ENCODE measurements at places on chromosomes 6 and 20. TPM values are rescaled to one million over a fixed set of nuclear protein-coding genes. Genes with fewer than 3 reads are reported as not detected.

Gene CGA
- total RNA-seq = not detected

GRCh38 chr20:60695226-60696000, 556.6 kb upstream of the CDH4 start:
- H3K27me3 ChIP-seq = no peaks in the 10 kb centered on the region
- DNase-seq = no peak
- H3K27ac ChIP-seq = no peak overlapping the region
- no peak overlapping the region for H3K4me3 ChIP-seq
- no peaks in the 10 kb centered on the region for H3K36me3 ChIP-seq

Gene SNPH
- total RNA-seq = 6.2 TPM

DNA sequence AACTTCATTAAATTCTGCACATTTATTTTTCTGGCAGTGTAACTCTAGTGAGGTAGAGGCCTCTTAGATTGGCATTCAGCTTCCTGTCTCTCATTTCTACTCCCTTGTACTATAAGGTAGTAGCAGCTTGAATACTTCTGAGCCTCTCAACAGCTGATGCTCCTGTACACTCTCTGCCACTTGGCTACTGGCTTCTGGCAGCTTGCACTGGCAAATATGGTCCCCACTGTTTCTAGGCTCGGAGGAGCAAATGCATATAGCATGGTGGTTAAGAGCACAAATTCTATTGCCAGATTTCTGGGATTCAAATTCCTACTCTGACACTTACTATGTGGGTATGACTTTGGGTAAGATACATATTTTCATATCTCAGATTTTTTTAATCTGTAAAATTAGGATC, 292.8 kb upstream of the ADGRB3 start:
- DNase-seq = no peak
- H3K27ac ChIP-seq = no peak overlapping the region
- no peak overlapping the region for H3K4me3 ChIP-seq

DNA sequence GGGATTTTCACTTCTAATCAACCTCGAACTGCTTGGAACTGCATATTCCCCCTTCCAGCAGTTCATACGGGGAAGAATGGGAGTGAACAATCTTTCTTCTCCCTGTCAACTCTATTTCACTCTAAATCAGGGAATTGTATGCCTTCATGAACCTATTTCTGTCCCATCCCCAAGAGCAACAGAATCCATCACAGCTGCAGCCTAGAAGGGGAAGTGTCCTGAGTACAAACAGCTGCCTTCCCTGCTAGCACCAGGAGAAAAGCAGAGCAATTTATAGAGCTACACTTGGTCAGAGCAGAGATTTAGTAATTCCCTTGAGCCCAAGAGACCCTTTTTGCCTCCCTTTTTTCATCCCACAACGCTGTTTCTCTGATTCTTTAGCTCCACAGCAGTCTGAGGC, 208.4 kb downstream of the ADGRG6 start:
- no peaks in the 10 kb centered on the region for H3K36me3 ChIP-seq
- H3K4me3 ChIP-seq = no peak overlapping the region
- no peaks in the 10 kb centered on the region for H3K4me1 ChIP-seq
- no peaks in the 10 kb centered on the region for H3K27me3 ChIP-seq
- no peak overlapping the region for H3K27ac ChIP-seq
- DNase-seq = no peak

- no peak for DNase-seq
- H3K36me3 ChIP-seq = no peaks in the 10 kb centered on the region
- H3K4me1 ChIP-seq = no peaks in the 10 kb centered on the region
- H3K27me3 ChIP-seq = no peaks in the 10 kb centered on the region
These were observed 3.4 kb upstream of the SLC22A23 start for GRCh38 chr6:3460253-3460652.

GRCh38 chr20:18728165-18728869, 85.3 kb upstream of the SCP2D1 start:
- H3K4me1 ChIP-seq = no peaks in the 10 kb centered on the region
- DNase-seq = no peak
- H3K36me3 ChIP-seq = no peaks in the 10 kb centered on the region
- H3K27ac ChIP-seq = no peak overlapping the region
- no peak overlapping the region for H3K4me3 ChIP-seq
- no peaks in the 10 kb centered on the region for H3K27me3 ChIP-seq

Gene PPARD
- 24.9 TPM for total RNA-seq

DNA sequence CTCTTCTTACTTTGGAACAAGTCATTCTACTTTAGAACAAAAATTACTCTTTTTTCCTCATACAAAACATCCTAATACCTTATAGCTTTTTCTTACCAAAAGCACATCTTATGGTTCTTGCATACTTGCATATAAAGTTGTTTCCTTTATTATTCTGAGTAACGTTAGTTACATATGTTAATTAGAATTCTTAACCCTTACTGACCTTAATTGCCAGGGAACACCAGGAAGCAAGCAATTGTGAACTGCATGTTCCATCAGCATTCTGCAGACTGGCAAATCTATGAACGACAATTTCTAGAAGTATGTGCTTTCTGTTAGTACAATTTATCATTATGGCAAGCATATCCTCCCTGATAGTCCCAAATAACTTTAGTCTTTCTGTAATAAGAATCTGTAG, 831.0 kb downstream of the C6orf118 start:
- H3K27me3 ChIP-seq = no peaks in the 10 kb centered on the region
- no peak for DNase-seq
- no peak overlapping the region for H3K4me3 ChIP-seq
- no peaks in the 10 kb centered on the region for H3K4me1 ChIP-seq

DNA sequence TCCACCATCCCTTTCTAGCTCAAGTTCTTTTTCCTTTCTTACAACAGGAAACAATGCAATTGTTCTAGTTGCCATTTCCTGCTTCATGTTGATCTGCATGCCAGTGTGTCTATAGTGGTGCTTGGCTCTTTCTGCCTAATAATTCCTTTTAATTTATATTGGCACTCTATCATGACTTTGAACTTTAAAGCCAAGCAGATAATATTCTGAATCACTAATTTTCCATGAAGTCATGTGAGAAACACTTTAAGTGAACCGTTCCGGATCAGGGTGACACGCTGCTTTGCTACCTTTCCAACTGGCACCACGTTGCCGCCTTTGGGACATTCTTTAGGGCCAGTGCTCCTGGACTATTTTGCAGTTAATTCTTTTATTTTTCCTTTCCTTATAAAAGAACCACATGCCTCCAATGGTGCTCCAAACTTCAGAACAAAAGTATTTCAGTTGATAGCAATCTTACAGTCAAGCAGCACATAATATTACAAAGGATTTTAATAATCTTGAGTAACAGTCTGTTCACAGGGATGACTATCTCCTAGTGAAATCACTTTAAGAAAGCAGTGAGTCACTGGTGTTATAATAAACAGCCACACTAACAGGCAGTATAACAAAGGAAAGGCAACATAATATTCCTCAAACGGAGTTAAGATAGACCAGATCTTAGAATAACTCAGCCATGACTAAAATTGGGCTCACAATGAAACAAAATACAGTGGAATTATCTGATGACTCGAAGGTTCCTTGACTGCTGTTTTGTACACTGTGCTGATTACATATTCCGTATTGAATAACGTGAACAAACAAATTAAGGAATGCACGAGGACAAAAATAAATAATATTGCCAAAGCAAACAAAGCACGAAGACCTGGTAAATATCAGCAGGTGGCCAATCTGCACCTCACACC, 19.0 kb upstream of the BLOC1S5 start:
- H3K27me3 ChIP-seq = no peaks in the 10 kb centered on the region
- no peak overlapping the region for H3K4me3 ChIP-seq
- H3K36me3 ChIP-seq = no peaks in the 10 kb centered on the region

GRCh38 chr20:51531141-51531710, 11.3 kb downstream of the NFATC2 start:
- no peaks in the 10 kb centered on the region for H3K27me3 ChIP-seq
- H3K36me3 ChIP-seq = no peaks in the 10 kb centered on the region
- no peak overlapping the region for H3K4me3 ChIP-seq
- no peak overlapping the region for H3K27ac ChIP-seq
- H3K4me1 ChIP-seq = no peaks in the 10 kb centered on the region

GRCh38 chr6:28134716-28135115, 7.0 kb upstream of the ZKSCAN8 start:
- H3K4me1 ChIP-seq = no peaks in the 10 kb centered on the region
- no peaks in the 10 kb centered on the region for H3K36me3 ChIP-seq
- no peak overlapping the region for H3K27ac ChIP-seq
- no peak for DNase-seq

DNA sequence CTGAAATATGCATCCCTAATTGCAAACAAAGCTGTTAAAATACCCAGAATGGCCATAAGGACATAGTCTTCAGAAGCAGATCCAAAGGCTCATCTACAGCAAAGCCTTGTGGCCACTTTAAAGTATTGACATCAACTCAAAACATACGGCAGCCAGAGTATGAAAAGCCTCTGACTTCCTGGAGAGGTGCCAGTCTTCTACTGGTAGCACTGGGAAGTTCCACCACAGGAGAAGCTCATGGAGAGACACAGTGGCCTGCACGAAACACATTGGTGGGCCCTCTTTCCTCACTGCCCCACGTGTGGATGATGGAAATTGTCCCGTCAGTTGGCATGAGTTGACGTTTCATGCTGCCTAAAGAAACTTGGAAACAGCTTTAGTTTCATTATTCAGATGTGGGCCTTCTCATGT, 202.6 kb upstream of the HEY2 start:
- peaks cover 2% of the 10 kb centered on the region for H3K4me1 ChIP-seq
- H3K27ac ChIP-seq = no peak overlapping the region
- H3K27me3 ChIP-seq = no peaks in the 10 kb centered on the region
- no peak overlapping the region for H3K4me3 ChIP-seq
- no peaks in the 10 kb centered on the region for H3K36me3 ChIP-seq

Gene SPATA25
- 8.6 TPM for total RNA-seq

Gene POLH
- 8.3 TPM for total RNA-seq

Gene TNFRSF6B
- total RNA-seq = 11.5 TPM

GRCh38 chr6:7235712-7236305, 77.2 kb downstream of the SSR1 start:
- DNase-seq = peak; percentile 57
- no peak overlapping the region for H3K4me3 ChIP-seq
- peaks cover 3% of the 10 kb centered on the region for H3K36me3 ChIP-seq
- no peak overlapping the region for H3K27ac ChIP-seq
- H3K27me3 ChIP-seq = no peaks in the 10 kb centered on the region

GRCh38 chr6:42083530-42083929, 33.2 kb downstream of the TAF8 start:
- DNase-seq = no peak
- no peaks in the 10 kb centered on the region for H3K27me3 ChIP-seq
- H3K27ac ChIP-seq = no peak overlapping the region
- no peaks in the 10 kb centered on the region for H3K4me1 ChIP-seq
- H3K4me3 ChIP-seq = no peak overlapping the region

DNA sequence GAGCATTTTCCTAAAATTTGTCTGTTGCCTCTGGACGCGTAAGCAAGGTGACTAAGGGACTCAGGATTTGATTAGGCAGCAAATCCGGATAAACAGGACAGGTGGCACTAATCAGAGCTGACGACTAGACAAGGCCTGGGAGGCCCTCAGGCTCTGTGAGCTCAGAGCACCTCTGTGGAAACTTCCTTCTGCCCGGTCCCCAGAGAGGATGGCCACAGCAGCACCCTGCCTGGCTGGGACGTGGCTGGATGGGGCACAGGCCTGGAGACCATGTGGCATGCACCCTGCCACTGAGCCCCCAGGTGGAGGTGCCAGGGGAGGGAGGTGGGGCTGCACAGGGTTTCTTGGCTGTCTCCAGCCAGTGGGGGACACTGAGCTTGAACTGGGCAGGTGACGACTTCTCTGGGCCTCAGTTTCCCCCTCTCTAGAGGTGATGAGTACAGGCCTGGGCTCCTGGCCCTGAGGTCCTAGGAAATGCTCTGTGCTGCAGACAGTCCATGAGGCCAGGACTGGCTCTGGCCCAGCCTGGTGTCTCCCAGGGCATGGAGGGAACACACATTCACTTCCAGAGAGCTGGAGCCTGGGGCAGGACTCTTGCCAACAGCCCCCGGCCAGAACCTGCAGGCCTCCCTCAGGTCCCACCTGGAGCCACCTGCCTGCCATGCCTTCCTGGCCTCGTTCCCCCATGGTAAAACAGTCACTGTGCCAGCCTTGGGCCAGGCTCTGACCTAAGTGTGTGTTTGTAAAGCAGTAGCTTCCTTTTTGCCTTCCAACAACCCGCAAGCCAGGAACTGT, 39.6 kb upstream of the STX16 start:
- peak; percentile 44 for DNase-seq
- H3K4me1 ChIP-seq = no peaks in the 10 kb centered on the region
- no peak overlapping the region for H3K27ac ChIP-seq

- DNase-seq = no peak
- no peaks in the 10 kb centered on the region for H3K27me3 ChIP-seq
- H3K36me3 ChIP-seq = no peaks in the 10 kb centered on the region
These were observed 105.1 kb upstream of the GPR6 start for GRCh38 chr6:109872968-109873545.

DNA sequence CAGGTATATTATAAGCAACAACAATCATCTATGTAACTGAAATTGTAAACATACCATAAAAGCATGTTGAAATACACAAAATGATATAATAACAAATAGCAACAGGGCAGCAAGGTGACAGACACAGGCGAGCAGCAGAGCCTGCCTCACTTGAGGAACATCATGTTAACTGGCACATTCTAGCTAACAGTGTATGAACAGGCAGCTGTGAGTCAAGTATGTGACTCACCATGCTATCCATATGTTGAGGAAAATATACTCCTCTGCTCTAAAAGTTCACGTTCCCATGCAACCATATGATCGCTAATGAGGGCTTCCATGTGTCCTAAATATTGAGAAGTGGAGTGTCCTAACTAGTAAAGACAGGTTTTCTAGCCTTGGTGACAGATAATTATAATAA, 18.4 kb downstream of the SERAC1 start:
- no peak overlapping the region for H3K4me3 ChIP-seq
- H3K36me3 ChIP-seq = peaks cover 5% of the 10 kb centered on the region
- DNase-seq = no peak
- H3K4me1 ChIP-seq = no peaks in the 10 kb centered on the region
- H3K27ac ChIP-seq = no peak overlapping the region

- no peak overlapping the region for H3K27ac ChIP-seq
- H3K36me3 ChIP-seq = no peaks in the 10 kb centered on the region
- no peaks in the 10 kb centered on the region for H3K27me3 ChIP-seq
- DNase-seq = no peak
- H3K4me1 ChIP-seq = no peaks in the 10 kb centered on the region
These were observed 168.3 kb upstream of the ECI2 start for GRCh38 chr6:4303638-4304037.

GRCh38 chr6:12601881-12602280, 114.7 kb upstream of the PHACTR1 start:
- H3K4me1 ChIP-seq = peaks cover 10% of the 10 kb centered on the region
- no peak overlapping the region for H3K4me3 ChIP-seq
- no peak for DNase-seq
- H3K27ac ChIP-seq = peak overlapping the region; percentile 68
- no peaks in the 10 kb centered on the region for H3K36me3 ChIP-seq
- H3K27me3 ChIP-seq = no peaks in the 10 kb centered on the region
